ENCODE measurements at places on chromosomes 13 and 19.

GRCh38 chr19:49676136-49676783 is 811 bp upstream of the PRMT1 start:
- DNase-seq: peak; percentile 86

GRCh38 chr19:54017261-54017660 is 25.8 kb downstream of the CACNG6 start:
- no peak for DNase-seq

GRCh38 chr13:24274452-24275021 is 34.8 kb upstream of the C1QTNF9 start:
- no peak for DNase-seq

GRCh38 chr13:85013006-85013405 is 786.2 kb downstream of the SLITRK6 start:
- DNase-seq: no peak

DNA sequence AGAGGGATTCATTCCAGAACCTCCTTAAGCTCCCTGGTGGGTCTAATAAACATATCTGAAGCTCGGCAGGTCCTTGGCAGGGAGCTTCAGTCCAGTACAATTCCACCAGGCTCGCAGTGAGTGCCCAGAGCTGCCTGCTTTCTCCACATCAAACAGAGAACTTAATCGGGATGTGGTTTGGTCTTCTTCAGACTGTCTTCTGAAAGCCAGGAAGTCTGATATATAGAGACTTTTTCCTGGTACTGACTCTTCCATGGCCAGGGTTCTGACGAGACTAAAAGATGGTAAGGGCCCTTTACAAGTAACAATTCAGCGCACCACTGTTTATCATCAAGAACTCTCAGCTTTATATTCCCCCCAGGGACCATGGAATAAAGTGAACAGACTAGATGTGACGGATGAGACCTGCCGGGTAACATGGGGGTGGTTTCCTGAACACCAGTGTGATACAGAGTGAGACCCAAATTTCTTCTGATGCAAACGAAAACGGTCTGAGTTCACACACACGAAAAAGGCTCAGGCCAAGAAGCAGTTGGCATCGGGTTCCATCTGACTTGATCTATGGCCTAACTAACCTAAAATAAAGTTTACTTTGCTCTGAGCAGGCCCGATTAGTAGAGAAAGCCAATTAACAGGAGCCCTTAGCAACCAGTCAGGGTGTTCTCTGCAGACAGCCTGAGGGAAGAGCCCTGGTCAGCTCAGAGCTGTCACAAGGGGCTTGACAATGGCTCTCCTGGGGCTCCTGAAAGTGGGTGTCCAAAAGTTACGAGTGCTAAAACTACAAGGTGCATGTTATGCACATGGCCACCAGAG is 29.0 kb downstream of the RANBP3 start:
- DNase-seq: no peak

DNA sequence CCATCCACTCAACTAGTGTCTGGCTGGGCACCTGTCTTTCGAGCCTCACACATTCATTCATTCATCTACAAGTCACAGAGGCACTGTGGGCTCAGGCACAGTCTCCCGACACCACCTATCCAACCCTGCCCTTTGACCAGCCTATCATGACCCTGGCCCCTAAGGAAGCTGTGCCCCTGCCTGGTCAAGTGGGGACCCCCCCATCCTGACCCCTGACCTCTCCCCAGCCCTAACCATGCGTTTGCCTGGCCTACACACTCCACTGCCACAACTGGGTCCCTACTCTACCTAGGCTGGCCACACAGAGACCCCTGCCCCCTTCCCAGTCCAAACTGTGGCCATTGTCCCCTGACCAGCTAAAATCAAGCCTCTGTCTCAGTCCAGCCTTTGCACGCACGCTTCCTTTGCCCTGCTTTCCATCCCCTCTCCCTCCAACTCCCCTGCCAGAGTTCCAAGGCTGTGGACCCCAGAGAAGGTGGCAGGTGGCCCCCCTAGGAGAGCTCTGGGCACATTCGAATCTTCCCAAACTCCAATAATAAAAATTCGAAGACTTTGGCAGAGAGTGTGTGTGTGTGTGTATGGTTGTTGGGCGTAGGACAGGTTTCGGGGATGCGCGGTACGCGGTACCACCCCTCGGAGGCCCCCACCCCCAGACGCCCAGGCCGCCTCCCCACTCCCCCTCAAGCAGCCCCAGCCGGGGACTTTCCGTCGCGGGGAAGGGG is 404 bp upstream of the IL27RA start:
- no peak for DNase-seq

- no peak for DNase-seq
These were observed 284.6 kb downstream of the DNAJC15 start for GRCh38 chr13:43307921-43308433.

DNA sequence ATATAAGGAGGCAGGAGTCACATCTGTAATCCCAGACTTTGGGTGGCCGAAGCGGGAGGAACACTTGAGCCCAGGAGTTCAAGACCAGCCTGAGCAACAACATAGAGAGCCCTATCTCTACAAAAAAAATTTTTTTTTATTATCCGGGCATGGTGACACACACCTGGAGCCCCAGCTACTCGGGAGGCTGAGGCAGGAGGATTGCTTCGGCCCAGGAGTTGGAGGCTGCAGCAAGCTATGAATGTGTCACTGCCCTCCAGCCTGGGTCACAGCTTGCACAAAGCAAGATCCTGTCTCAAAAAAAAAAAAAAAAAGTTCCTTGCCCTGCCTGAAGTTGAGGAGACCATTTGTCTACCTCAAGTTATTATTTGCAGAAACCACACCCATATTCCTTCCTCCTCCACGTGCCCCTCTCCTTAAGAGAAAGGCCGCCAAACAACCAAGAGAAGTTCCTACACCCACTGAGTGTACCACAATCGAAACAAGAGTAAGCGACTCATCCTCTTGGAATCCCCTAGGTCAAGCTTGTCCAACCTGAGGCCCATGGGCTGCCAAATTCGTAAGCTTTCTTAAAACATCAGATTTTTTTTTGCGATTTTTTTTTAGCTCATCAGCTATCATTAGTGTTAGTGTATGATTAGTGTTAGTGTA is 2.2 kb downstream of the ABCC4 start:
- no peak for DNase-seq

DNA sequence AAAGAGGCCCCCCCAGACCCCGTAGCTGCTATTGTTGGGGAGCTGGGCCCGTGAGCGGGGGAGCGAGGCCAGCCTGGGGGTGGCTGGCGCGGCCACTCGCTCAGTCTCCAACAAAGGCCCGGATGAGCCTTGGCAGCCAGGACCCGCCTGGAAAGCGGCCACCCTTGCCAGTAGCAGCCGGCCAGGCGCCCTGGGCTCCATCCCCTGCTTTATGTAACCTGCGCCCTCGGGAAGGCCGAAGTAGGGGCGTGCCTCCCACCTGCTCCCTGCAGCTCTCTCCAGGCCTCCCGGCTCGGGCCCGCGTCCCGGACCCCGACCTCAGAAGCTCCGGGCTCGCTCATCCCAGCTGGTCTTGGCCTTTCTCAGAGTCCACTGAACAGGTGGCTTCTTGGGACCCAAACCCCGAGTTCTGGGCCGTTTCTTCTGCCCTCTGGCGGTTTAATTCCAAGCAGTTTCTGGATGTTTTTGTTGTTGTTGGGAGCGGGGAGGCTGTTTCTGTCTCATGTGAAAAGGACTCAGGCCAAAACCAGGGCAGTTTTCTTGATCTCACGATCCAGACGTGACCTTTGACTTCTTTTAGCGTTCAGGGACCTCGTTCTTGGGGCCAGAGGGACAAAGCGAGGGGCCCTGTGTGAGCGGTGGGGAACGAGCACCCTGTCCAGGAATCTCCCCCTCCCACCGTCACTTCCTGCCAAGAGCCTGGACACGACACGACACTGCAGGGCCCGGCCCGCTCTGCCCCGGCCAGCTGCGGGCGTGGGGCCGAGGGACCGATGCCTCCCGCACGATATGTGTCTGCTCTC is 1.2 kb downstream of the CDC34 start:
- peak; percentile 29 for DNase-seq

GRCh38 chr13:70430256-70430655 is 322.0 kb upstream of the KLHL1 start:
- DNase-seq: no peak

DNA sequence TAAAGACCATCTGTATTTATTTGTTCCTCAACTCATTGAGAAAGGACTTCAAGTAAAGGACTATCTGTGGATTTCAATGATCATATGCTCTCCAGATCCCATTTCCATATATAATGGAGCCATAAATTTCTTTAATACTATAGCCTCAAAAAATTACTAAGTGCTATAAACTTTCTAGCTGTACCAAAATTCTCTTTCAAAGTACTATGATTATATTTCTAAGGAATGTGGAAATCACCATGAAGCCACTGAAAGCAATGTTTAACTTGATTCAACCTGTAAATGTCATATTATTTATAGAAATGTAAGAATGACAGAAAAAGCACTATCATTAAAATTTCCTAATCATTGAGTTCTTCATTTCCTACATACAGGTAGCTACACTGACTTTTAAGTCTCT is 20.7 kb downstream of the TBC1D4 start:
- DNase-seq: no peak

DNA sequence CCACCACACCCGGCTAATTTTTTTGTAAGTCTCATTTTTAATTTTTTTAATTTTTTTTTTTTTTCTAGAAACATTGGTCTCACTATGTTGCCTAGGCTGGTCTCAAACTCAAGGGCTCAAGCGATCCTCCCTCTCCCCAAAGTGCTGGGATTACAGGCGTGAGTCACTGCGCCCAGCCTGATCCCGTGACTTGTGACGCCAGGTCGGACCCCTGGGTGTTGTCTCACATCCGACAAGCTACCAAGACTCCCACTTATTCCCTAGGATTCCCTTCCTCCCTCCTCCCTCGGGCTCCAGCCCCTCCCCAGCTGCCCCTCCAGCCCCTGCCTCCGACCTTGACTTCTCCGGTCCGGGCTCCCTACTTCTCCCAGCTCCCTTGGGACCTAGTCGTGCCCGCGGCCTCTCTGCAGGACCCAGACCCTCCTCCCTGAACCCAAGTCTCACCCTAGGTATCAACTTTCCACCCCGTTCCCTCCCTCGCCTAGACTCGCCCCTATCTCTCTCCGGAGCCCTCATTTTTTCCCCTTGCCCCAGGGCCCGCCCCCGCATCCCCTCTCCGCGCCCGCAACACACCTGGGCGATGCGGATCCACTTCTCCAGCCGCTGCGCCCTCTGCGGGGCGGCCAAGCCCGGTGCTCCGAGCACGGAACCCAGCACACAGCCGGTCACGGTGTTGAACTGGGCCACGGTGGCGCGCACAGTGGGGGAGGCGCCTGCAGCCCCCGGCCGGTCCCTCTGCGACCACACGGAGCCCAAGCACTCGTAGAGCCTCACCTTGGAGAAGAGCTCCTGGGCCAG is 13.1 kb downstream of the RGL3 start:
- DNase-seq: no peak

DNA sequence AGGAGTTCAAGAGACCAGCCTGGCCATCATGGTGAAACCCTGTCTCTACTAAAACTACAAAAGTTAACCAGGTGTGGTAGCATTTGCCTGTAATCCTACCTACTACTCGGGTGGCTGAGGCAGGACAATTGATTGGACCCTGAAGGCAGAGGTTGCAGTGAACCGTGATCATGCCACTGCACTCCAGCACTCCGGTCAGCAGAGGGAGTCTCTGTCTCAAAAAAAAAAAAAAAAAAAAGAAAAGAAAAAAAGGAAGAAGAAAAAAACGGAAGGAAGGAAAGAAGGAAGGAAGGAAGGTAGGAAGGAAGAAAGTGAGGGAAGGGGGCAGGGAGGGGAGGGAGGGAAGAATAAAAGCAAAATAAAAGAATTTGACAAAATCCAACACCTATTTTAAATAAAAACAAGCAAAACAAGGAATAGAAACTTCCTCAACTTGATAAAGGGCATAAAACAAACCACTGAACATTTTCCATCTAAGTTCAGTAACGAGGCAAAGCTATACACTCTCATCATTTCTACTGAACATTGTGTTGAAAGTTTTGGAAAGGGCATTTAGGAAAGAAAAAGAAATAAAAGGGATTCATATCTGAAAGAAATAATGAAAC is 411.6 kb upstream of the SLITRK5 start:
- peak; percentile 2 for DNase-seq

DNA sequence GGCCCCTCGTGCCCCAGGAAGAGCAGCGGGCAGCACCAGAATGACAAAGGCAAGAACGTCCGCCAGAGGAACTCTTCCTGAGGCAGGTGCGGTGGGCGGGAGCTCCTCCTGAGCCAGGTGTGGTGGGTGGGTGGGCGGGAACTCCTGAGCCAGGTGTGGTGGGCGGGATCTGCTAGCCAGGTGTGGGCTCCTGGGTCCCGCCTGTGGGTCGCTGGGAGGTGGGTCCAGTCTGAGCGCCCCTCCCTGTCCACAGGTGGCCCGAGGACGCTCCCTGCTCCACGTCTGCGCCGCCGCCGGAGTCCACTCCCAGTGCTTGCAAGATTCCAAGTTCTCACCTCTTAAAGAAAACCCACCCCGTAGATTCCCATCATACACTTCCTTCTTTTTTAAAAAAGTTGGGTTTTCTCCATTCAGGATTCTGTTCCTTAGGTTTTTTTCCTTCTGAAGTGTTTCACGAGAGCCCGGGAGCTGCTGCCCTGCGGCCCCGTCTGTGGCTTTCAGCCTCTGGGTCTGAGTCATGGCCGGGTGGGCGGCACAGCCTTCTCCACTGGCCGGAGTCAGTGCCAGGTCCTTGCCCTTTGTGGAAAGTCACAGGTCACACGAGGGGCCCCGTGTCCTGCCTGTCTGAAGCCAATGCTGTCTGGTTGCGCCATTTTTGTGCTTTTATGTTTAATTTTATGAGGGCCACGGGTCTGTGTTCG is 7.0 kb upstream of the HCN2 start:
- DNase-seq: no peak

GRCh38 chr19:13691569-13692435 is 72.5 kb upstream of the MRI1 start:
- DNase-seq: peak; percentile 51

GRCh38 chr13:76830805-76831204 is 55.4 kb downstream of the KCTD12 start:
- DNase-seq: no peak

GRCh38 chr13:24032674-24033073 is 127.8 kb upstream of the SPATA13 start:
- DNase-seq: no peak

- DNase-seq: no peak
These were observed 209.7 kb downstream of the SLITRK1 start for GRCh38 chr13:83672612-83673011.

- no peak for DNase-seq
These were observed 5.3 kb downstream of the TTYH1 start for GRCh38 chr19:54420383-54421168.

GRCh38 chr19:661427-662196 is 1.4 kb downstream of the RNF126 start:
- no peak for DNase-seq

Data from Jurkat, Clone E6-1 (cell line).